ENCODE measurements at places on chromosomes 16 and 17. TPM values are rescaled to one million over a fixed set of nuclear protein-coding genes. Genes with fewer than 3 reads are reported as not detected.

The C16orf95 gene
- 1.7 TPM for total RNA-seq

The CDH1 gene
- total RNA-seq = 251 TPM

The RASD1 gene
- 6.0 TPM for total RNA-seq

The KRT31 gene
- not detected for total RNA-seq

The TBC1D3E gene
- total RNA-seq = not detected

The CIITA gene
- not detected for total RNA-seq

The ATP2A1 gene
- total RNA-seq = 2.6 TPM

The NOS2 gene
- total RNA-seq = not detected

DNA sequence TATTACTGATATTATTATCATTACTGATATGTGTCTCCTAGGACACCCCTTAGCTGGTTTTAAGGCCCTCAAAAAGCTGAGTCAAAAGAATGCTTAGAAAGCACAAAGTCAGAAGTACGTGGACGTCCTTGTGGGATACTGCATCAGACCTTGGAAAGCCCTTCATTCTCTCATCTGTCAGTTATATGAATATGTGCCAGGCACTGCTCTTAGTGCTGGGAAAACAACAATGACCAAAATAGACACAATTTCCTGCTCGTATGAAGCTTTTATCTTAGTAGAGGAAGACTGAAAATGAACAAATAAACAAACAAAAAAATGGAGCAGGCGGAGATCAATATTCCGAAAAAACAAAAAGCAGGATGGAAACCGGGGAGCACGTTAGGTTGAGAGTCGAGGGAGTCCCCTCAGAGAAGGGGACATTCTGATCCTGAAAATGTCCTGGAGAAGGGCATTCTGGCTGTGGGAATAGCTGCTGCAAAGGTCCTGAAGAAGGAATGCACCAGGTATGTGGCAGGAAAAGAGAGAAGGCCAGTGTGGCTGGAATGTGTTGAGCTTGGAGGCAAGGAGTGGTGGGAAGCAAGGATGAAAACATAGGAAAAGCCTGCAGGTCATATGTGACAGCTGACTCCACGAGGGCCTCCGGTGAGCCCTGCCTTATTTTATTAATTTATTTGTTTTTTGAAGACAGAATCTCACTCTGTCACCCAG lies 15.5 kb upstream of the TMEM94 start:
- no peak for DNase-seq

- no peak for DNase-seq
Observed at GRCh38 chr17:82076785-82077591, 11.4 kb upstream of the DUS1L start.

DNA sequence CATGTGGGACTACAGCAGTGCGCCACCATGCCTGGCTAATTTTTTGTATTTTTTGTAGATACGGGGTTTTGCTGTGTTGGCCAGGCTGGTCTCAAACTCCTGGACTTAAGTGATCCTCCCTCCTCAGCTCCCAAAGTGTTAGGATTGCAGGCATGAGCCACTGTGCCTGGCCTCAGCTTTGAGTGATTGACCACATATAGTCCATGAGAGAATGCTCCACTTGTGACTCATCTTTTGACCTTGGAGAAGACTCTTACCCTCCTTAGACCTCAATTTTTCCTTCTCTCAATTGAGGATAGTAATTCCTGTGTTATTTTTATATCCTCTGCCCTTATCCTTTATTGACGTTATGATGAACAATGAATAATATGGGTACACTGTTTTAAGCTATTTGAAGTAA lies 30.9 kb upstream of the DUSP14 start:
- no peak for DNase-seq

- peak; percentile 39 for DNase-seq
Observed at GRCh38 chr17:81432941-81433340, 37.7 kb downstream of the BAHCC1 start.

- DNase-seq = no peak
Observed at GRCh38 chr16:50709061-50709684, 15.8 kb downstream of the NOD2 start.

DNA sequence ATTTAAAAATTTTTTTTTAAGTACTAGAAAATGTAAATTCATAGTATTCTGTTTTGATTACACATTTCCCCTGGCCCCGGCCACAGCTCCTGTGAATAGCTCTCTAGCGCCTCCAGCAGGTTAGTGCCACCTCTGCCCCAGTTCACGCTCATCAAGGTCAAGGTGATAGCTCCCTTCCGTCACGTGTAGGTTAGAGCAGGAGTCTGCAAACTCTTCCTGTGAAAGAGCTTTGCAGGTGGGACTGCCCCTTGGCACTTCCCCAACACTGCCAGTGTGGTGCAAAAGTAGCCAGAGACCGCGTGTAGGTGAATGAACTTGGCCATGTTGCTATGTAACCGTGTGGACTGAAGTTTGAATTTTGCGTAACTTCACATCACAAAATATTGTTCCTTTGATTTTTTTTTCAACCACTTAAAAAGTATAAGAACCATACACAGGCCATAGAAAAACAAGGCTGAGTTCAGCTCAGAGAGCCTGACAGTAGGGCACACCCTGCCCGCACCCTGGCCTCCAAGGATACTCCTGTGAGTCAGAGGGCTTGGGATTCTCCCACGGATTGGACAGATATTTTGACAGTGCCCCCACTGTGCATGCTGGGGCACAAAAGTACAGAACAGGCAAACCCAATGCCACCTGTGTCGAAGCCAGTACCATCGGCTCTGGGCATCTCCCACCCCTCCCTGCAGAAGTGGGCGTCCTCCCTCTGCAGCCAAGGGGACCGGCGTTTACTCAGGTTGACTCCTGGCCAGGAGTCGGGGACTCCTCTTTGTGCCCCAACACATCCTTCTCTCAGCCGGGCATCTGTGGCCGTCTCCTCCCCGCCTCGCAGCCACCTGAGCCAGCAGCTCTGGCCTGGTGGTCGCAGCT lies 92.0 kb upstream of the CHMP6 start:
- DNase-seq = peak; percentile 30

DNA sequence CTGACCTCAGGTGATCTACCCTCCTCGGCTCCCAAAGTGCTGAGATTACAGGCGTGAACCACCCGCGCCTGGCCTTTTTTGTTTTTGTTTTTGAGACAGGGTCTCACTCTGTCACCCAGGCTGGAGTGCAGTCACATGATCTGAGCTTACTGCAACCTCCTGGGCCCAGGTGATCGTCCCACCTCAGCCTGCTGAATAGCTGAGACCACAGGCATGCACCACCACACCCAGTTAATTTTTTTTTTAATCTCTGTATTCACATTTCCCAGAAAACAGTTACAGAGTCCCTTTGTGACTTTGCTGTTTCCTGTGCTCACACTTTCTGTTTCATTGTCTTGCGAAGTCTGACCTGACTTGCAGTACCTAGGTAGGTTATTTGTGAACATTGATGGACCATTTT lies 2.7 kb downstream of the CLUAP1 start:
- DNase-seq = no peak

DNA sequence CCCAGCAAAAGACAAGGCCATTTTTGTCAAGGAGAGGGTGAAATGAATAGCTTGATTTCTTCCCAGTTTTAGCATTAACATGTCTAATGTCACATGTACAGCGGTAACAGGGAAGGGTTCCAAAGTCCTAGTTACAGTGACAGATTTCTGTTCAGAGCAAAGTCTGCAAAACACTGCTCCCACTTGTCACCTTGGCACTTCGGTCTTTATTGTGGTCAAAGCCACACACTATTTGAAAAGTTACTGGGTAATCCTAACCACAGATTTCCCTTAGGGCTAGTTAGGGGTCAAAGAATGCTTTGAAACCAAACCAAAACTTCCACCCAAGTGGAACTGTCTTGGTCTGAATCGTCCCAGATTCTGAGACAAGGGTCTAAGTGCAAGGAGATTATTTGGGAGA lies 455.6 kb downstream of the HS3ST3B1 start:
- DNase-seq = no peak

- DNase-seq = peak; percentile 84
Observed at GRCh38 chr17:83073389-83074063, 5.9 kb upstream of the METRNL start.

GRCh38 chr17:50672831-50673551 lies 34.7 kb downstream of the ANKRD40 start:
- DNase-seq = no peak

GRCh38 chr16:65463652-65464260 lies 341.9 kb upstream of the CDH11 start:
- DNase-seq = no peak

DNA sequence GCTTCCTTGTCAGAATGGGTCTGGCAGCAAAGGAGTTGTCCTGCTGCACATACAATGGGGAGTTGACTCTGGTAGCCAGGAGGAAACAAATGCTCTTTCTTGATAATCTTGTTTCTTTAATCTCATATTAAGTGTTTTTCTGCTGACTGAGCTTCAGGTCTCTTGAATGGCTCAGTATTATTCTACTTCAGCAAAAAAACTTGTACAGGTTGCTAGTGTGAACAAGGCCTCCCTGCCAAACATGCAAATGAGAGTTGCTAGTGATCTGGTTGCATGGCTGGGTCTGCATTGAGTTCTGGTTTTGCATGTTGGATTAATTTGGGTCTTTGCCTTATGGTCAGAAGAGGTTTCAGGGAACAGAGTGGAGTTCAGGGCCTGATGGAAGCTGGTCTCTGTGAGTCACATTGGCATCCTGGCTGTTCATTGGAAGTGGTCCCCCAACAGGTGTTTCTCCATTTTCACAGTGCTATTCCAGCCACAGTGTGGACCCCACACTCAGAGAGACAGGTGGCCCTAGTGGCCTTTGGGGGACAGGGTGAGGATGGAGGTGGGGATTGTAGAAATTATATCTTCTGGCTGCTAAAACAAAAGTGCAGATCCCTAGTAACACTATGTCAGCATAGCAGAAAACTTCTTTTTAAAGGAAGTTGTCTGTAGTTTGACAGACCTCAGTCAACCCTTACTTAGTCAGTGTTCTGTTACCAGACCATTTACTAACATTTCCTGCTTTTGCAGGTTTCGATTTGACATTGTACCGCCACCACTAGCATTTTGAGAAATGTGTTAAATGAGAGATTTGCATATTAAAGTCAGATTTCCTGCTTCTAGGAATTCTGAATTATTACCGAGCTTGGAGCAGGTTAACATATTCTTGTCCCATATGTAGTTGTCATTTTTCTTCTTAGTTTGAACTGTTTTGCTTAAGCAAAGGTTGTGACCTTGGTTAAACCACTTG lies 47.1 kb downstream of the EPN2 start:
- DNase-seq = no peak

DNA sequence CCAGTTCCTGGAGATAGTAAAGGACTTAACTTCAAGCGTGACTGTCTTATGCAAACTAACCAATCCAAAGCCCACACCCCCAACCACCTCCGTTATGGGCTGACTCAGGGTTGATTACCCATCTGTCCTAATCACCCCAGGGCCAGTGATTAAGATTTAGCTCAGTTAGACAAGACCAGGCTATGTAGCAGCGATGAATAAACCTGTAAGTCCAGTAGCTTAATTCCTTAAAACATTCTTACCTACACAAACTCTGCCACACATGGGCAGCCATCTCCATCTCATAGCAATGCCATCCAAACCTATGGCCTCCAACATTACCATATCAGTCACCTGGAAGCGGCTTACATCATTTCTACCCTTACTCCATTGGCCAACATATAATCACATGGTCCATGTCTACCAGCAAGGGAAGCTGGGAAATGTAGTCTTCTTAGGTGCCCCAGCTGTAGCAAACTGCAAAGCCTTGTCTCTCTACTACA lies 266.7 kb downstream of the SHISA9 start:
- DNase-seq = peak; percentile 15

GRCh38 chr16:83937922-83938885 lies 14.8 kb upstream of the OSGIN1 start:
- no peak for DNase-seq

DNA sequence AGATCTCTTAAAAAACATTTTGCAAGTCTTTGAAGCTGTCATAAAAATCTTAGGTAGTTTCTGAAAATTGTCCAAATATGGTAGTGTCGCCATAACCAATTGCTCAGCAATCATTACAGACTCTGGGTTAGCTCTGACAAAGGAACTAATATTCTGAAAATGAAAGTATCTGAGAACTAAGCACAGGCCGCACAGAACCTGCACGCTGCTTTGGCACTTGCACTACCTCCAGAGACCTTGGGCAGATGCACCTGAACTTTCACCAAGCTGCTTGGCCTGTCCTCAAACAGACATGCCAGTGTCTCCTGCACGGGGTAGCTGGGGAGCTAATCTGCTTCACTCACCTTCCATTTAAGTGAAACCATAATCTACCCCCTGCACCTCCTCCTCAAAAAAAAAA lies 317.0 kb downstream of the MAF start:
- DNase-seq = no peak

- DNase-seq = no peak
Observed at GRCh38 chr17:8412089-8412488, 14.5 kb upstream of the RNF222 start.

DNA sequence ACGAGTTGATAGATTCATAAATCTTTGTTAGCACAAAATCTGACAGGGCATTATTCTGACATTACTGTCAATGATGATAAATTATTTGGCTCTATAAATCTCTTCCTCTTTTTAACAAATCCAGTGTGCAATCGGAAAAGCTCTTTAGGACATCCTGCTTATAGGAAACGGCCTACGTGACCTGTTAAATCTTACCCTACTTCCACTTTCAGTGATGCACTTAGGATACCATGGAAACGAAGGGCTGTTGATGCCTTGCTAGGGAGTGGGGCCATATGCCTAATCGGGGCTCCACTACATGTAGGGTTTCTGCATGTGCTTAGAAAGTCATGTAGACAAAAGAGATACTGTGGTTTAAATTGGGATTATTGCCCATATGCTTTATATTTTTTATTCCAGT lies 27.2 kb downstream of the ZNF594 start:
- DNase-seq = no peak

- DNase-seq = no peak
Observed at GRCh38 chr17:19502517-19502916, 31.1 kb upstream of the SLC47A1 start.

DNA sequence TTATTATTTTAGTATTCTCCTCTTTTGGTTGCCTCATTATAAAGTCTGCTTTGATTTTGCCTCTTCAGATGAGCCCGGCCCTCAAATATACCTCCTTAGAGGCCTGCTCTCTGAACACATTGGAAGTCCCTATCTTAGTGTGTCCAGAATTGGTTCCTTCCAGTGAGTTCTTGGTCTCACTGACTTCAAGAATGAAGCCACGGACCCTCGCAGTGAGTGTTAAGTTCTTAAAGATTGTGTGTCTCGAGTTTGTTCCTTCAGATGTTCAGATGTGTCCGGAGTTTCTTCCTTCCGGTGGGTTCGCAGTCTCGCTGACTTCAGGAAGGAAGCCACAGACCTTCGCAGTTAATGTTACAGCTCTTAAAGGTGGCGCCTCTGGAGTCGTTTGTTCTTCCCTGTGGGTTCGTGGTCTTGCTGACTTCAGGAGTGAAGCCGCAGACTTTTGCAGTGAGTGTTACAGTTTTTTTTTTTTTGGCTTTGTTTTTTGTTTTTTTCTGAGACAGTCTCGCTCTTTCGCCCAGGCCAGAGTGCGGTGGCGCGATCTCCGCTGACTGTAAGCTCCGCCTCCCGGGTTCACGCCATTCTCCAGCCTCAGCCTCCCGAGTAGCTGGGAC lies 45.8 kb upstream of the NOS2 start:
- DNase-seq = no peak

GRCh38 chr16:69057400-69058378 lies 47.8 kb upstream of the HAS3 start:
- DNase-seq = peak; percentile 23

DNA sequence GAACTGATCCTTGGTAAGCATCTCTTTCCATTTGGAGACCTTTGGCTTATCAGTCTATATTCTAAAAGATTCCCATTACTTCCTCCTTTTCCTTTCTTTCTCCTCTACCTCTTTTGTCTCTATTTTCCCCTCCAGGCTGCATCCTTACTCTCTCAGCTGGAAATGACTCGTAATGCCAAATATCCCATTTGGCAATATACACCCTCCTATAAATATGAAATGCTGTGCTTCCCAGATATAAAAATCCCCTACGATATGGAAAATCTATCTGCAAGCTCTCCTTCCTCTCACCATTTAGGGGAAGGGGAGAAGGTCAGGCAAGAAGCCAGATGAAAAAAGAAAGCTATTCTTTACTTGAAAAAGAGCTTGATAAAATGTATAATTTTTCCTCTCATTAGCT lies 39.9 kb downstream of the XPO6 start:
- DNase-seq = no peak
